Aorta (tissue), 5 donors: ENCODE measurements at places on chromosomes 16 and 17. TPM values are rescaled to one million over a fixed set of nuclear protein-coding genes. Genes with fewer than 3 reads are reported as not detected.

The P2RX1 gene
- 4.7 TPM for total RNA-seq

The ABHD15 gene
- total RNA-seq = 6.2 TPM

The CMTM4 gene
- 24.9 TPM for total RNA-seq

The KRTAP1-5 gene
- not detected for total RNA-seq

The TMEM235 gene
- not detected for total RNA-seq

The MAPT gene
- 3.9 TPM for total RNA-seq

The HAS3 gene
- 1.3 TPM for total RNA-seq

The MAP1LC3B gene
- 60.8 TPM for total RNA-seq

DNA sequence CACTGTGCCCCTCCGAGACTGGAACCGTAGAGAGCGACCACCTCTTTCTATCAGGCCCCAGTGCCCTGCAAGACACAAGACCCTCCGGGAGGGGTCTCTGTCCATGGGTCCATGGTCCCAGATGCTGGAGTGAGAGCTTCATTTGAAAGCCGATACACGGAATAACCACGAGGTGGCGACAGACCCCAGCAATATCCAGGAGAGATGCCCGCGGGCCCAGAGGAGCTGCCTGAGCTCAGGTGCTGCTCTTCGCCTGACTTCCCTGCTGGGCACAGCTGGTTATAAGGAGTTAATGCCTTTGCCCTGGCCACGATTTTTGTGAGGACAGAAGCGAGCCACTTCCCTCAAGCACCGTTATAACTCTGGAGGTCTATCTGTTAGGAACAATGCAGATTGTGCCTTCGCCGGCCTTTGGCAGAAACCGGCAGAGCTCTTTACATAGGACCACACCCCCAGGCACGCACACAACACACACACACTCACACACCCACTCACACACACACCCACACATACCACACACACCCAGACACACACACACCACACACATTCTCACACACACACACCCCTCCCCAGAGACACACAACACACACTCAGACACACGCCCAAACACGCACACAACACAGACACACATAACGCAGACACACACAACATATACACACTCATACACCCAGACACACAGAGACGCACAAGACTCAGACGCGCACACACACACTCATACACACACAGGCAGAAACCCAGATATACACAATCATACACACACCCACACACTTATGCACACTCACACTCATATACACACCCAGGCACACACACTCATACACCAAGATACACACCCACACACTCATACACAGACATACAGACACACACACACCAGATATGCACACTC lies 436.4 kb downstream of the SOX9 start:
- peak; percentile 82 for DNase-seq

DNA sequence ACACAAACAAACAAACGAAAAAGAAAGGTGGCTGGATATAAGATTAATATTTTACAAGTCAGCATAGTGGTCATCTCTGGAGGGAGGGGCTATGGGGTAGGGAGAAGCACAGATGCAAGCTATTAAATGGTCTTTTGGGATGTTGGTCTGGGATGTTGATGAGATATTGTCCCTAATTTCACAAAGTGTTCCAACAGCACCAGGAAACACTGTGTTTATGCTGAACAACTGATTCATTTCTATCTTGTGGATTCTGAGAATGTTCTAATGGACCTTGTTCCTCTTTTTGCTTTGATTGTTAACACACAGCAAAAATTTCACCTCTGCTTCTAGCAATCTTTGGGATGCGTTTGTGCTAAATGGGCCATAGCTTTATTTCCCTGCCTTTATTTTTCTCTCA lies 9.7 kb downstream of the PECAM1 start:
- no peak for DNase-seq

GRCh38 chr16:89507834-89508590 lies at the start of gene SPG7:
TSS of gene SPG7 (plus strand) at chr16:89508403. CDS start at chr16:89508418, 15 bp downstream.
- peak; percentile 95 for DNase-seq

DNA sequence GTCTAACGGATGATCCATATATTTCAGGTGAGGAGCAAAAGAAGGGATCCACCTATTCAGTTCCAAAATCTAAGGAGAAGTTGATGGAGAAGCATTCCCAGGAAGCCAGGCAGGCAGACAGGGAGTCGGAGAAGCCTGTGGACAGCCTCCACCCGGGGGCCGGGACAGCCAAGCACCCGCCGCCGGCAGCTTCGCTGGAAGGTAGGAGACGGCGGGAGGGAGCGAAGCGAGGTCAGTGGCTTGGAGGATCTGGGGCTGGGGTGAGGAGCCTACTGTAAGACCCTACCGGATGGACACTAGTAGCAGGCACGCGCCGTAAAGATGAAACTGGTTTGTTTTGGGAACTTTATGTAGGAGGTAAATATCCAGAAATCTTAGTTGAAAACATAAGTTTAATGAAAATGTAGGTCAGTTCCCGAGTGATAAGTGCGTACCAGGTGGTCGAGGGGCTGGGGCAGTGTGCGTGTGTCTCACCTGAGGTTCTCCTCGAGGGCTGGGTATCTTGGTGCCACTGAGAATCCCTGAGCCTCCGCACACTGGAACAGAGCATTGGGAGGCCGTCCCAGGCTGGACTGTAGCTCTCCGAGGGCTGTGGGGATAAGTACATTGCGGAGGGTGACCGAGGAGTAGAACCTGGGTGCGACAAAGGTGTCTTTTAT lies 714 bp downstream of the SPATA33 start:
- DNase-seq = no peak

- DNase-seq = no peak
These were observed 43.5 kb downstream of the GINS3 start for GRCh38 chr16:58435779-58436178.

DNA sequence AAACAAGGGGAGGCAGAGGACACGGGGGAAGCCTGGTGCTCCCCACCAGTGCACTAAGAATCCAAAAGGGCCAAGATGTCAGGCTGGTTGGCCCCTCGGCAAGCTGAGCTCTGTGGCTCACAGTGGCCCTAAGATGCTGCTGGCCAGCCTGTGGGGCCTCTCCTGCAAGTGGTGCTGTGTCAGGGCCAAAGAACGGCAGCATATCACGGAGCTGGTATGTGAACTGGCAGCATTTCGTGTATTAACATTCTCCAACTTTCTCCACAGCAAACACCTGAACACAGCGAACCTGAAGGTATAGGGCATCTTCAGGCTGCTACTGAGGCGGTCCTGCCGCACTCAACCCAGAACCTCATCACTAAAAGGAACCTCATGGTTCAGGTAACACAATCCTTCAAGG lies 34.8 kb downstream of the VAC14 start:
- no peak for DNase-seq

DNA sequence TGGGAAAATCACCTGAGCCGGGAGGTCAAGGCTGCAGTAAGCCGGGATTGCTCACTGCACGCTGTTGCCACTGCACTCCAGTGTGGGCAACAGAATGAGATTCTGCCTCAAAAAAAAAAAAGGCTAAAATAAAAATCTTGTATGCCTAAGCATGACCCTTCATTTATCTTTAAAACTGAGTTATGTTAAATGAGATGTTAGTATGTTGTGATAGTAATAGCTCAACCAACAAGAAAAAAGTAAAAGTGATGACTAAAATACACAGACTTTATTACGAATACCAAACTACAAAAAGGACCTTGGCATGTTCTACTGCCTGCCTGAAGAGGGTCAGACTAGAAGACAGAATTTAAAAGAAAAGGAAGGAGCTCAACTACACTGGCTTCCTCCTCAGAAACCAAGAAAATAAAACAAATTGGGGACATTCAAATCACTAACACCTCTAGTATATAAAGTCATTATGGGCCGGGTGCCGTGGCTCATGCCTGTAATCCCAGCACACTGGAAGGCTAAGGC lies 4.4 kb downstream of the SMURF2 start:
- DNase-seq = no peak

DNA sequence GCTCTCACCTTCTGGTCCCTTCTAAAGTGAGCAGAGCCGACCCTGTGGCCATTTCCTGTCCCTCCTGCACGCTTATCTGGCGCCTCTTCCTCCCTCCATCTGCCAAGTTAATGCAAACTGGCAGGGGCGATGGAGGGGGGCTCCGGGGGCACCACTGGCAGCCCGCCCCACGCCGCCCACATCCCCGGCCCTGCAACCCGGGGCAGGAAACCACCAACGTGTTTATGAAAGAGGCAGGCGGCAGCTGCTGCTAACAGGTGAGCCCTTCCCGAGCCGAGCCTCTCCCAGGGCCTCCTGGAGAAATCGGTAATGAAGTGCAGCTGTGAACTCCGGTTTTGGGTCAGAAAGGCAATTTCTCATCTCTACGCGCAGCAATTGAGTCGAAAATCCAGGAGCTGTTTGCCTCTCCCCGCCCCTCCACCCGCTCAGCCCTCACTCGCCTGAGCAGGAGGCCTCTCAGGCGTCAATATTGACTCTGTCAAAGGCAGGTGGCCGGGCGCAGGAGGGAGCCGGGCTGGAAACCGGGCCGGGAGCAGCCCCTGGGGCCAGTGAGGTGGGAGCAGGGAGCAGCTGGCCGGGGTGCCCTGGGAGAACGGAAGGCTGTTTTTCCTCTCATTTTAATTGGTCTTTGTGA lies 164.4 kb upstream of the GSE1 start:
- no peak for DNase-seq

DNA sequence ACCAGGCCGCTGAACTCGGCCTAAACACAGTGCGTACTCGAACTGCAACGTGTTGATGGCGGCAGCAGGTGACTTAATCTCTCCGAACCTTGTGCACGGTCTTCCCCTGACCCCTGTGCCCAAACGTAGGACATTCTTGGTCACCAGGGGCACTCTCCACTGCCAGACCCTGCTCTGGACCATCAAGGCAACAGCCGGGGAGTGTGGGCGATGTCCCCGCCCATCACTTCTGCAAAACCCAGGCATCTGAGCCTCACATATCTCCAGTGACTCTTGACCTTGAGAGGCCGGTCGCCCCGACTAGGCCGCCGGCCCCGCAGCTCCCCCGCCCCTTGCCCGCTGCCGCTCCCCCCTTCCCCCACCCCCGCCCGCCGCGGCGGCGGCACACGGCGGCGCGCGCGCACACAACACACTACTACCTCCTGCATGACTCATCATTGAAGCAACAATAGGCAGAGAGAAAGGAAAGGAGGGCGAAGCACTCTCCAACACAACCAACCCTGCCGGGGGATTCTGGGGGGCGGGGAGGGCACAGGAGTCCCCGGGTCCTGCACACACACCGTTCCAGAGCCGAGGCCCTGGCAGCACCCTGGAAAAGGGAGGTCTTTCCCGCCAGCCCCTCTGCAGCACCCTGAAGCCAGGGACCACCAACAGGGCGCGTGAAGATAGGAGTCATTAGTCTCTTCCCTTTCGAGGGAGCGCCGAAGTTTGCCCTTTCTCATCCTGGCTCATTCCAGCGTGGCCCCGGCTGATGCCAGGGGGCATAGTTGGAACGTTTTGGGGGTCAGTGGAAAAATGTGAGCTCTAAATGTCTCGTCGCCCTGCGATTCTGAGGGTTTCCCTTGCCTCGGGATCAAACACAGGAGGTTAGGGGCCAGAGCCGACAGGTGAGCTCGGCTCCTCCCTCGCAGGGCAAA lies 1.9 kb downstream of the MNT start:
- DNase-seq = peak; percentile 87

DNA sequence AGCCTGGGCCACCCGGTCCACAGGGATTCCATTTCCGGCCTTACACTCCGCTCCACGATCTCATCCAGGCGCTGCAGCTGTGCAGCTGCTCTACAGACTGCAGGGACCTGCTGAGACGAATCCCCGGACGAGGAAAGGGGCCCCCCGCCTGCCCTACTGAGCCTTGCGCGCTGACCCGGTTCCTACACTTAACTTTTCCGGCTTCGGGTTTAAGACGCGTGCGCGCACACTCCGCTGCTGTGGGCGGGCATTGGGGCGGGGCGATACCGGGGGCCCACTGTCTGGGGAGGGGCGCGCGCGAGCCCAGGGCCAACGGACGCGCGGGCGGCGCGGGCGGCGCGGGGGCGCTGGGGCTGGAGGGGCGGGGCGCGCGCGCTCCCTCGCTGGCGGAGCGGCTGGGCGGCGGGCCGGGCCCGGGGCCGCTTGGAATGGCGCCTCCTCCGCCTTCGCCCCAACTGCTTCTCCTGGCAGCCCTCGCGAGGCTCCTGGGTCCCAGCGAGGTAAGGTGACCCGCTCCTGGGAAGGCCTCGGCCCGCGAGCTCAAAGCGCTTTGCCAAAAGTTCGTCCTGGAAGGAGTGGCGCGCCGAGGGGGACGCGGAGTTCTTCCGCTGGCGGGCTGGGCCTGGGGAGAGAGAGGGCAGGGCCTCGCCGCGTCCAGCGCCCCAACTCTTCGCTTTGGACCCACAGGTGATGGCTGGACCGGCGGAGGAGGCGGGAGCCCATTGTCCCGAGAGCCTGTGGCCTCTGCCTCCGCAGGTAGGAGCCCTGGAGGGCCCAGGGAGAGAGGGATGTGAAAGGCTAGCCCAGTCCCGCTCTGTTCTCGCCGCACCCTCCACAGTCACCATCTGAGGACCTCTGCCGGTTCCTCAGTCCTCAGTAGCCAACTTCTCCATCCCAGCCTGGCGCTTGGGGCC lies at the start of gene TP53I13:
Gene TP53I13 (plus strand): TSS at position 371 of the 914 bp plus-strand sequence. CDS start 58 bp downstream, at position 429.
- DNase-seq = peak; percentile 97

- no peak for DNase-seq
These were observed 16.5 kb downstream of the ANKRD11 start for GRCh38 chr16:89473791-89474414.

- no peak for DNase-seq
These were observed 16.7 kb downstream of the C17orf67 start for GRCh38 chr17:56817066-56817465.

DNA sequence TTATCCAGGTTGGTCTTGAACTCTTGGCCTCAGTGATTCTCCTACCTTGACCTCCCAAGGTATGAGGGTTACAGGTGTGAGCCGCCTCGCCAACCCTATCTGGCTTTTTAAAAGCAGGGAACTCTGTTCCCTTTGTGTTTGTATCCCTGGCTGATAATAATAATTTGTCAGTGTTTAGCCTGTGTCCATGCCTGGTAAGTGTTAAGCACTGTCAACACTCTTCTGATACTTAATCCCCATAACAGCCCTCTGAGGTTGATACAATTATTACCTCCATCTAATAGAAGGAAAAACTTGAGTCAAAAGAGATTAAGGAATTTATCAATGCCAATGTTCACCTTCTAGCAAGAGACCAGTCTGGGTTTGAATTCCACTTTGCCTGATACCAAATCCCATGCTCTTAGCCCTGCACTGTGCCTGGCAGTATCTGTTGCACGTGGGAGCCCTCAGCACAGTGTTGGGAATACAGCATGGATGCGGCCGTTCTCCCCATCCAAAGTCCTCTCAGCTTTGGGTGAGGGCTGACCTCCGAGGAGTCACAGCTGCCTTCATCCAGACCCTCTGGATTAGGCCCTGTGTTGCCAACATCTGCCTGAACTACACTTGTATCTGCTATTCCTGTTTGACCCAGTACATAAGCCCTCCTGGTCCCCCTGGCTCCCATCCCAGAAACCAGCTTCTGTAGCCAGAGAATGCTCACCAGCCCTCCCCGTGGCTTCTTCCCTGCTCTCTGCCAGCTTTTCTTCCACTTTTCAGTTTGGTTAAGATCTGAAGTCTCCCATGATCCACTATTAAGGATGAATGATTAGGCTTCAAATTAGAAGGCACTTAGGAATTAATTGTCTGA lies 335.6 kb upstream of the ASIC2 start:
- no peak for DNase-seq
